ENCODE measurements at places on chromosomes 16 and 17.
A peak's percentile ranks its signal among the peaks of the same experiment; 100 is the strongest.

GRCh38 chr17:60164697-60165096 is 14.9 kb downstream of the CA4 start:
- DNase-seq = no peak

DNA sequence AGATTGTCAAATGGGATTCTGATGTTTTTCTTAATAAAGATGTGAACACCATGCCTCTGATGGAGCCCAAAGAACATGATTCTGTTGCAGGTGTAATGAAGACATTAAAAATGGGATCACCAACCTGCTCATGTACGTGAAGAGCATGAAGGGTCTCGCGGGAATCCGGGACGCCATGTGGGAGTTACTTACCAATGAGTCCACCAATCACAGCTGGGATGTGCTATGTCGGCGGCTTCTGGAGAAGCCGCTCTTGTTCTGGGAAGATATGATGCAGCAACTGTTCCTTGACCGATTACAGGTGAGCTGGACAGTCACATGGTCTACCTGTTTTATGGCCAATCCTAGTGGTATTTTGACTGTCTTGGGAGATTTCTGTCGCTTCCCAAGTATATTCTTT is 7.6 kb downstream of the COG1 start:
- no peak for DNase-seq

DNA sequence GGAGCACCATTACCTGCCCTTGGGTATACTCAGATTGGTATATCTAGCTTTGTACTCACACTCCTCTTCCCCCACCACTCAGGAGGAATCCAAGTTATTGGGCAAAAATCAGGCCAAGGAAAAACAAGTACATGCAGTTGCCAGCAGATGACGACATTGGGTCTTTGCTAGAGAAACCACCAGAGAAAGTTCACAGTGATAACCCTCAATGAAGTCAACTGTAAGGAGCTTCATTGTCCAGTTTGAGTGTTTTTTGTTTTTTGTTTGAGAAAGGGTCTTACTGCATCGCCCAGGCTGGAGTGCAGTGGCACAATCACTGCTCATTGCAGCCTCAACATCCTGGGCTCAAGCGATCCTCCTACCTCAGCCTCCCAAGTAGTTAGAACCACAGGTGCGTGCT is 34.6 kb upstream of the TOX3 start:
- DNase-seq = no peak

DNA sequence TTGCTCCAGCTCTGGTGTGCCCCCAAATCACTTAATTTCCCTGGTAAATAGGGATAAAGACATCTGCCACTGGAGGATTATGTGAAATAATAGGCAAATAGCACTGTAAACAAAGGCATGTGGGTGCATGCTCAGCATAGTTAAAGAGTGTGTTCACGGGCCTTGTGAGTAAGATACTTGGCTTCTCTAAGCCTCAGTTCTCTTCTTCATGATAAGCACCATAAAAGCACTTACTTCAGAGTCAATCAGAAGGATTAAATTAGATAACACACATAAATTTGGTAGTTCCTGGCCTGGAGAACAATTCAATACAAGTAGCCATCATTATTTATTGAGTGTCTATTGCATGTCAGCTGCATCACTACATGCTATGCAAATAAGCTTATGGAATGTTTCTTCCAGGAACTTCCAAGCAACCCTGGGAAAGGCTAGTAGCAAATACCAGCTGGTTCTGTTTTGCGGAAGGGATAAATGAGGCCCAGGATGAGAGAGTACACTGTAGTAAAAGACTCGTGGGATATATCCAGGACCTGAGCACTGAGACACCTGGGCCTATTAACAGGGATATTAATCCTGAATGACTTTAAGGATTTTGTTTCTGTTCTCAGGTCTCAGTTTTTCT is 14.5 kb downstream of the CCL11 start:
- no peak for DNase-seq

GRCh38 chr16:61024180-61024900 is 1011.9 kb downstream of the CDH8 start:
- DNase-seq = no peak

DNA sequence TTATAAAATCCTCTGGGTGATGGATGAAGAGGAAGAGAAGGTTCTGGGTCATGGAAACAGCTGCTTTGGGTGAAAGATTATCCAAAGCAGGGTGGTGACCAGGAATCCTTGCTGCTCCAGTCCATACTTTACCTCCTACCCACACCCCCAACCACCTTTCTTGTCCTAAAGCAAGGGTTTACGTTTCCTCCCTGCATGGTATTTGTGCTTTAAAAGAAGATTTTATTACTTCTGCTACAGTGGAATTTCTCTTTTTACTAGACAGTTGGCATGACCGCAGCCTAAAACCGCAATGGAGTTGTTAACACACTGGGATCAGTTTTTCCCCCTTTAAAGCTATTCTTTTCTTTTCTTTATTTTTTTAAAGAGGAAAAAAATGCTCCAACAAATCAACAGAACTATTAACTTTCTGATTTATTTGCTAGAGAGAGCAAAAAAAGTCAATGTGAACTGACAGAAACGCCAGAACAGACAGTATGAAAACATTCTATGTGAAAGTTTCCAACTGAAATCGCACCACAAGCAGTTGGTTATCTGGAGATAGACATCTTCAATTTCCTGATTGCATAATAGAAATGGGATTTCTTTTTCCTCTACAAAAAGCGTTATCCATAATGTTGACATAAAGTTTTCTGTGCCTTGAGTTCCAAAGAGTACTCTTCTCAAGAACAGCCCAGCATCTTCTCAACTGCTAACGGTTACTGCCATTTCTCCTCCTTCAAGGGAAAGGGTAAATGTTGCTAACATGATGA is 236.0 kb downstream of the IRX3 start:
- DNase-seq = no peak

DNA sequence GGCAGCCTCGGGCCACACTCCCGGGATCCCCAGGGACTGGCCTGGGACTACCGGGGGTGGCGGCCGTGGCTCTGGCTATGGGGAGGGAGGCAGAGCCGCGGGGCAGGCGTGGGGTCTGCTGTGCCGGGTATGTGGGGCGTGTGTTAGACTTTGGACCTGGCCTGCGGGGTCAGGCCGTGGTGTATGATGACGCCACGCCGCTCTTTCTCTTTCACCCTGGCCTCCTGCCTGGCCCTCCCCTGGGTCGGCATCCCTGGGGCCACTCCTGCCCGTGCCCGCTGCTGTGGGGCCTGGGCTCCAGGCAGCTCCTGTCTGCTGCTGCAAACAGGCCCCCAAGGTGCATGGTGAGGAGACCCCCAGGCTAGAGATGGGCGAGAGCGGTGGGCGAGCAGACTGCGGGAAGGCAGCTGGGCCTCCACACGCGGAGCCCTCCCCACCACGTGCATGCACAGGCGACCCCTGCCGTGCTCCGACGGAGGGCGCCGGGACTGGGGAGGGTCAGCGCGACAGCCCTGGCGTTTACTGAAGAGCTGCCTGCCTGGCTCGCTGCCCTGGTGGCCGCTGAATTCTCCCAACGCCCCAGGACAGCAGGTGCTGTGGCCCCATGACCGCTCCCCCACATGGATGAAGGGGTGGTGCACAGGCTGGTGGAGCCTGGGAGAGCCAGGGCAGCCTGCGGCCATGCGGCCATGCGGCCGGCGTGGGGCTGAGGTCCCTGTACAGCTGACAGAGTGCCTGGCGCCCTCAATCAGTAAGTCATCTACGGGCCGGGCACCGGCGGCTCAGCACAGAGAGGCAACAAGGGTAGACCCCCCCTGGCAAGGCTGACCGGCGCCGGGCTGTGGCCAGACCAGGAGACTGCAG is 16.0 kb downstream of the CAPN15 start:
- no peak for DNase-seq

- DNase-seq = no peak
Measured at GRCh38 chr16:30694926-30695693, 3.9 kb upstream of the SRCAP start.

GRCh38 chr17:77353684-77354419 is 213.1 kb downstream of the SEC14L1 start:
- peak; percentile 88 for DNase-seq

DNA sequence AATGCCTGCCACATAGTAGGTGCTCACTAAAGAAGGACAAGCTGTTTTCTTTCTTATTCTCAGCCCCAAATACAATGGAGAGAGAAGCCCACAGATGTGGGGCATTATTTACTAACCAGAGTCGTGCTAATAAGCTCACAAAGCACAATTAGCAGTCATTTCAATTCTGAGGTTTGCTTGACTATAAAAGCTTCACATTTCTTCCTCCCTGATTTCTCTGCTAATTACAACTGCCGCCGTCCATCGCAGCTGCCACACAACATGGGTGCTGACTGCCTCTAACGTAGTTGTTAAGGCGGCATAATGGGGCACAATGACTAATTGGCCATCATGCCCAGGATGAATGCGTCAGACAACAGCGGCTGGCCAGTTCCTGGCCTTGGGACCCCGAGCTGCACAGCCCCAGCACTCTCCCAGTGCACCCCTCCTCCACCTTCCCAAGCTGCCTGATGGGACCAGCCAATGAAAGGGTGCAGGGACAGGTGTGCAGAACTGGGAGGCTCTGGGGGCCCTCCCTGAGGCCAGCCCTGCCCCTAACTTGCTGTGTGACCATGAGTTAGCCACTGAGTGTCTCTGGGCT is 109.2 kb downstream of the CCT6B start:
- DNase-seq = no peak

DNA sequence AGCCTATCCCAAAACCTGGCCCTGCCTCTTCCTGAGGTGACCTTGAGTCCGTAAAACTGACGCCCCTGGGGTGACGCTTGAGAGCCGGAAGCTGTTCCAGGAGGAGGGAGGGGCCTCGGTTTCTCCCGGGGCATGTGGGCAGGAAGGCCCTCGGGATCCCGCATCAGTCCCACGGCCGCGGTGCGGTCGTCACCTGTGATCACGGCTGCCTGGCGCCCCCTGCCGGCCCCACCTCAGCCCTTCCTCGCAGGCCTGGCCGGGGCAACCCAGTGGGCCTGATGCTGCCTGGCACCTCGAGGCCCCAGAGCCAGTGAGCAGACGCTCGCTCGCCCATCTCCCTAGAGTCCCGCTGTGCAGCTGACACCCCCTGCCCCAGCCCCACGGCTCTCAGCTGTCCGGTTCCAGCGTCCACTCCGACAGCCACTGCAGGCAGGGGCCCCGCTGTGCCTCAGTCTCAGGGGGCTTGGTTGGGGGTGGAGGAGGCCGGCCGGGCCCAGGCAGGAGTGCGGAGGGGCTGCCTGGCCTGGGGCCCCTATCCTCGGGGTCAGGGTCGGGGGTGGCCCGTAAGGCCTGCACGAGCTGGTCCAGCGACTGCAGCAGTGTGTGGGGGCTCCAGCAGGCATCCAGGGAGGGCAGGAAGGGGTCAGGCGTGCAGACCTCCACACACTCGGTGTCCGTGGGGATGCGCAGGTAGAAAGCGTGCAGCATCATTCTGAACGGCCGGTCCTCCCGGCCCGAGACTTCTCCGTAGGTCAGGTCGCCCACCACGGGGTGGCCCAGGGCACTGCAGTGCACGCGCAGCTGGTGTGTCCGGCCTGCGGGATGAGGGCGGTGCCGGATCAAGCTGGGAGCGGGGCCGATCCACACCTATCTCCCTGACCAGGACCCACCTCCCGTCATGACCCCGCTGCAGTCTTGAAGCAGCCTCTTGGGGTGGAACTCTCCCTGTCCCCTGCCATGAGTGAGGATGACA is 2.3 kb downstream of the RPUSD1 start:
- no peak for DNase-seq

DNA sequence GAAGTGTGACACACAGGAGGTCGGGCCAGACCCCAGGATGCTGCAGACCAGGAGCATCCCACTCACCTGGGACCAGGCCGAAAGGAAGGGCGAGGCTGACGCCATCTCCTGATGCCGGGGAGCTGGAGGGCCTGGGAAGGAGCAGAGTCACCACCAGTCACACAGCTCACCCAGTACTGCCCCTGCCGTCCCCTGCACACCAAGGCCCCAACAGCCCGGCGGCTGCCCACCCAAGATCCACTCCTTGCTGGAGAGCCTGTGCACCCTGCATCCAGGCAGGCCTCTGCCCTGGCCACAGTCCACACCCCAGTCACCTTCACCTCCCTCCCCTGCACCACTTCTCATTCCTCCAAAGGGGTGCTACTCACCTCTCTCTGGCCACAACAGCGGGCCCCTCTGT is 4.8 kb downstream of the ZNF500 start:
- DNase-seq = no peak

- DNase-seq = no peak
Measured at GRCh38 chr17:17492085-17492484, 4.1 kb downstream of the RASD1 start.

DNA sequence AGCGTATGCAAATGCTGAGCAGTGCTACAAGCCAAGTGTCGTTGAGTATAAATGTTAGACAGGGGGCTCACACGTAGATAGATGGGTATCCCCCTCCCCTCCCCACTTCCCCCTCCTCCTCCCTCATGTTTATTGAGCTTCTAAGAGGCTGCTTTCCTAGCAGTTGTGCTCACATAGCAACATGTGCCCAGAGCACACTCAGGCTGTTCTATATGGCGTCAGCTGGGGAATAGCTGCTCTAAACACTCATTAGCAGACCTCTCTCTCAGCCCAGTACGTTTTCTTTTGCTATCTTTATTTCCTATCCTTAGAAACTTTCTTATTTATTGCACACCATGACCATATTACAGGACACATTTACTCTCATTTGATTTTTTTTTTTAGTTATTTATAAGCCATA is 1.8 kb downstream of the KCNJ2 start:
- no peak for DNase-seq

DNA sequence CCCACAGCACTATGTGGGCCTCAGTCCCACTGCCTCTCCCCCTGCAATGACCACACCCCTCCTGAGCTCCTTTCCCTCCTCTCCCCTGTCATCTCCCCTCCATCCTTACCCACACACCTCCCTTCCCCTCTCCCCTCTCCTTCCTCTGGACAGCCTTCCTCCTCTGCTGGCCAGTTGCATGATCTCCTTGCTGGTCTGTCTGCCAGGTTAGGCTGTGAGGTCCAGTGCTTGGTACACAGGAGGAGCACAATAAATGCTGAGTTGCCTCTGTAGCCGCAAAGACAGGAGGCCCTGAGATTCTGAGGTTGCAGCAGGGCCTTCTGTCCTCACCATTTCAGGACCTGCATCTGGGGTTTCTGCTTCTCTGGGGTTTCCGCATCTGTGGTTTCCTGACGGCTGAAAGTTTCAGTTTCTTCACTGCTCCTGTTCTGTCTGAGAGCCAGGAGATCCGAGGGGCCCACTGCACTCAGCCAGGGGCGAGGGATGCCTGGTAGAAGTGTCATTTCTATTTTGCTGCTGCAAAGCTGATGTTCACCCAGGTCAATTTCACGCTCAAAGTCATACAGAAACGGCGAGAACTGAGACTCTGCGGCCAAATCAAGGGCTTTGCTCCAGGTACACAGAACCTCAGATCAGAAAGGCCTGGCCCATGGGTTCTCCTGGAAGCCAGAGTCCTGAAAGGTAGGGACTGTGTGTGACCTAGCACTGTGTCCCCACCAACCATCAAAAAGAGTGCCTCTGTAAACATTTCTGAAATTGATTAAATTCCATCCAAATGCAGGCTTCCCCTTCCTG is 4.6 kb upstream of the SLC12A3 start:
- no peak for DNase-seq
